Fibroblast of lung (primary cell): ENCODE measurements at places on chromosomes 16 and 17.

- no peak for DNase-seq
Measured at GRCh38 chr16:84930298-84931106, 80.8 kb downstream of the ZDHHC7 start.

DNA sequence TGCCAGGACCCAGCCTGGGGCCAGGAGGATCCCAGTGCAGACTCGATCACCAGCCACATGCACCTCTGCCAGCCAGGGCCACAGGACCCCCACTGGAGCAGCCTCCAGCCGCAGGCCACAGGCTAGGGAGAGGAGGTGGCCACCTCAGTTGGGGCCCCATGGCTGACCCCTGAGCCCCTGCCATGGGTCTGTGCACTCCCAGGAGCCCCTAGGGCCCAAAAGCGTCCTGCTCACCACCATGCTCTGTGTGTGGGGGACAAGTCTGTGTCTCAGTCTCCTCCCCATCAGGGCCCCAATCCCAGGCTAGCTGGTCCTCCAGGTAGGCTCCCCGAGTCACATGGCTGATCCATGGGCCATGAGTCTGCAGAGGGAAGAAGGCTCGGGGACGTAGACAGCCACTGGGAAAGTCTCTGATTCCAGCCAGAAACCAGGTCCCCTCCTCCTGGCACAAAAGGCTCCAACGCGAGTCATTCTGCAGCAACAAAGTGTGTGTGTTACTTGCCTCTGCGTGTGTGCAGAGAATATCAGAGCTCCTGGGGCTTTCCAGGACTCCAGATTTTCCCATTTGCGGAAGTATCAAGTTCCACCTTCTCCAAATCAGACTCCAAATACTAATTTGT, 6.1 kb upstream of the PRSS8 start:
- peak; percentile 69 for DNase-seq

- no peak for DNase-seq
Measured at GRCh38 chr17:17506893-17507464, 10.8 kb upstream of the RASD1 start.

DNA sequence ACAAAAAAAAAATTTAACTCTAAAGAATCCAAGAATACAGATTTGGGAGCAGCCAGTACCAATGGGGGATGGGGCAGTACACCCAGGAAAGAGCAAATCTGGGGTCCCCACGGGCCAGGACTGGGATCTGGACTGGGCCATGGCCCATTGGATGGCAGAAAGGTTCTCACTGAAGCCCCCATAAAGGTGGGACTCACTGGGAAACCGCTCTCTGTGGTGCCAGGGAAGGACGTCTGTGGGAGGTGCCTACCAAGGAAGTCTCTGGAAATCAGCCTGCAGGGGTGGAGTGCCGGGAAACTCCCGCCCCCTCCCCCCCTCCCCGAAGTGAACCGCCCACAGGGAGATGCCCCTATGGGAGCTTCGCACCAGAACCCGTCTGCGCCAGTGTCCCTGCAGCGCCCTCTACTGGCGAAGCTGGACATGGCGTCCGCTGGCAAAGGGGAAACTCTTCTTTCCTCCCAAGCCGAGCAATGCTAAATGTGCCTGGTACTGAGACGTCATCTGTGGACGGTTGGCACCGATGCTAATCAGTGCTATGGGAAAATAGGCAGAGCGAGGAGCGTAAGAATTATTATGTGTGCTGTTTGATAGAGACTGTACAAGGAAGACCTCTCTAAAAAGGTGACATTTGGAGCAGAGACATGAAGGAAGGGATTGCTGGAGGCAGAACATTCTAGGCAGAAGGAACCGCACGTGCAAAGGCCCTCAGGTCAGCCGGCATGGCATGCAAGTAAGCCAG, 671.1 kb downstream of the WWOX start:
- DNase-seq = peak; percentile 29

GRCh38 chr16:29753516-29753915, 7.7 kb upstream of the C16orf54 start:
- DNase-seq = no peak

GRCh38 chr16:12763517-12763916, 40.2 kb downstream of the CPPED1 start:
- peak; percentile 65 for DNase-seq

- DNase-seq = no peak
Measured at GRCh38 chr17:71519285-71519684, 601.5 kb upstream of the SOX9 start.

GRCh38 chr17:49955157-49955556, 13.8 kb upstream of the DLX4 start:
- DNase-seq = no peak

DNA sequence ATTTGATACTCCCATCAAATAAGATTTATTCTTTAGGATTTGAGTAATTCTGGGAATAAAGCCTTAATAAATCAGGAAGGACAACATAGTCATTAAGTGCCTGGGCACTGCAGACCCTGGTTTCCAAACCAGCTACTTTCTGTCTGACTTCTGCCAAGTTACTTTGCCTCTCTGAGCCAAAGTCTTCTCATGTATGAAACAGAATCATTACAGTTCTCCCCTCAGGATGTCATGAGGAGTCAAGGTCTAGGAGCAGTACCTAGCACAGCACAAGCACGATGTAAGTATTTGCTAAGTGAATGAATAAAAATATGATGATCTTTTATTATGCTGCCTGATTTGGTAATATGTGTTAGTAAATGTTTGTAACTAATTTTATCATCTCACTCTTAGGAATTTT, 30.4 kb upstream of the HEATR6 start:
- no peak for DNase-seq

DNA sequence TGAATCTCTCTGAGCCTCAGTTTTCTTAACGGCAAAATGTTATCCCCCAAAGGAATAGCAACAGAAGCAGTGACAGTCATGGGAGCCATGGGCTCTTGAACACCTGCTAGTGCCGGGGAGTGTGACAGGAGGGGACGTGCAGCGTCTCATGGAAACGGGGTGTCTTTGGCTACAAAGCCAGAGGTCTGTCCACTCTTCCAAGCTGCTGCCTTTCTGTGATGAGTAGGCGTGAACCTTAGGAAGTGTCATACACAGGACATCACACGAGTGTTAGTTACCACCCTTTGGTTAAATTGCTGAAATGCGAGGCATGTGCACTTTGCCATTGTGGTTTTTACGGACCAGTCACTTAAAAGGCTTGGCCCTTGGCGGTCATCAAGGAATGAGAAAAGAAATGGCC, 93.4 kb downstream of the IRF8 start:
- peak; percentile 30 for DNase-seq

GRCh38 chr17:72702998-72703397, 389.5 kb downstream of the SLC39A11 start:
- DNase-seq = peak; percentile 63

- DNase-seq = no peak
Measured at GRCh38 chr16:47987136-47987535, 168.7 kb downstream of the ABCC12 start.
